Pulmonary artery endothelial cell (primary cell): ENCODE measurements at places on chromosomes 6 and 20.

- no peak for DNase-seq
Measured at GRCh38 chr20:662277-663192, 9.5 kb upstream of the SRXN1 start.

GRCh38 chr6:21281366-21281765 lies 312.2 kb upstream of the SOX4 start:
- DNase-seq = no peak

DNA sequence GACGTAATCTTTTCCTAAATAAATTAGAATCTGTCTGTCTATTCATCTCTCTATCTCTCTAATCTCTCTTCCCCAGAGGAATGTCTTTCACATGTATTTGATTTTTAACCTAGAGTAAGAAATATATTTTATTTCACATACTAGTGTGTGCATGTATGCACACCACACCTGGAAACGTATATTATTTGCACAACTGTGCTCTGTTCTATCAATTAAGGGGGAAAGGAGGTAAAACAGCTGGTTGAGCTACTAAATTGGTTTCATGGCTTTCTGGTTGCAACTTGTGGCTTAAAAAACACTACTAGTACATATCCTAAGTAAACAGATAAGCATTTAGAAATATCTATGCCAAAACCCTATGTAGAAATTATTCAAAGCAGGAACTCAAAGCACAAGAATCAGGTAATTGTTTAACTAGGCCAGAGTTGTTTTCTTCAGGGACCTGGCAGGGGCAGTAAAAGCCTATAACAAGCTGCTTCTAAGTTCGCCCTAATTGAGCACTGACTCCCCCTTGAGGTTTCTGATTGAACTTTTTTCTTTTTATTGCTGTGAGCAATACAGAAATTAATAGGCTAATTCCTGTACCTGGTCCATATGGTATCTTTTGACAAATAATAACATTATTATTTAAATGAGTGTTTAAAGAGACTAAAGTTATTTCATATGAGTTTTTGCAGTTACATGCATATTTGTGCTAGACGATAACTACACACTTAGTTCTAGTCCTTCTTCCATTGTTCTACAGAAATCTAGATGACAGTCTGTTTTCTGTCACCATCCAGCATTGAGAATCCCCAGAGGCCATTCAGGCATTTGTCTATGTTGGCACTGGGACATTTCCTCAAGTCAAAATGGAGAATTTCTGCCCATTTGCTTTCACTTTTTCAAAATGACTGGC lies 88.6 kb downstream of the MCHR2 start:
- DNase-seq = no peak

DNA sequence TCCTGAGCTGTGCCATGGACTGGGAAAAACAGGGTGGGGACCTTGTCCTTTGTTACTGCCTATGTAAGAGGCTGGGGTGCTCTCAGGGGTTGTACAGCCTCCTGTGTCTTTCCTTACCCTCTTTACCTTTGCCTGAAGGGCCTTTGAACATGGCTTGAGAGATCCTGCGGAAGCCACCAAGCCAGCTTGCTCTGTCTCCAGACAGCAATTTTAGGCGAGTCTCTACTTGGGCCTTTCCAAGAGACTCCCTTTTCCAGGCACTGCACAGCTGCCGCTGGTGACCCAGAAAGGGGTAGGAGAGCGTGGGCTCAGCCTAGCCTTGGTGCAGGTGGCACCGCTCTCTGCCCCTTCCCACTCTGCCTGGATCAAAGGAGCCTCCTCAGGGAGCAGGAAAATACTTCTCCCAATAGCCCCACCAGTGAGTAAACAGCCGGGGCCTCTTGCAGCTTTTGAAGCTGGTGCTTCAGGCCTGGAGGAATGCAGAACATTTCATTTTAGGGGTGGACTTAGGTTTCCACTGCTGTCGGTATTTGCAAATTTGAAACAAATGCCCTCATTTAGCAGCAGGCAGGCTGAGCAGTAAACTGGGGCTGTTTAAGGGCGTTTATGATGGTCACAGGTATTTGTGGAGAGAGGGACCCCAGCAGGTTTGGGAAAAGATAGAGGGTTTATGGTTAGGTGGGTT lies 13.9 kb downstream of the PTK7 start:
- no peak for DNase-seq

- no peak for DNase-seq
Measured at GRCh38 chr6:41147917-41148316, 6.2 kb downstream of the TREML1 start.

DNA sequence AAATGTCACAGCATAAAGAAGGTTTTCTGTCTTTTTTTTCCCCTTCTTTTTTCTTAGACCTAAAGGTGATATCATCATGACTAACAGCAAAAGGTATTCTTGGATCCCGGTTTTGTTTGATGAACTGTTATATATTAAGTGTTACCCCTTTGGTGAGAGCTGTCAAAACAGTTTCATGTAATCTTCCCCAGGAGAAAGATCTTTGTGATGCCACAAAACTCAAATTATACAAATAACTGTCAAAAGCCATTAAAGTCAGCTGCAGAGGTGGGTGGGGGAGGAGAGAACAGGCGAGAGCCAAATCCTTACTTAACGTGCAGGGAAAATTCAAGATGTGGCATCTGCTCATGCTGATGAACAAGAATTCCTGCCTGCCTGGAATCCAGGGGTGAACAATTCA lies 258.2 kb downstream of the BMP7 start:
- no peak for DNase-seq

DNA sequence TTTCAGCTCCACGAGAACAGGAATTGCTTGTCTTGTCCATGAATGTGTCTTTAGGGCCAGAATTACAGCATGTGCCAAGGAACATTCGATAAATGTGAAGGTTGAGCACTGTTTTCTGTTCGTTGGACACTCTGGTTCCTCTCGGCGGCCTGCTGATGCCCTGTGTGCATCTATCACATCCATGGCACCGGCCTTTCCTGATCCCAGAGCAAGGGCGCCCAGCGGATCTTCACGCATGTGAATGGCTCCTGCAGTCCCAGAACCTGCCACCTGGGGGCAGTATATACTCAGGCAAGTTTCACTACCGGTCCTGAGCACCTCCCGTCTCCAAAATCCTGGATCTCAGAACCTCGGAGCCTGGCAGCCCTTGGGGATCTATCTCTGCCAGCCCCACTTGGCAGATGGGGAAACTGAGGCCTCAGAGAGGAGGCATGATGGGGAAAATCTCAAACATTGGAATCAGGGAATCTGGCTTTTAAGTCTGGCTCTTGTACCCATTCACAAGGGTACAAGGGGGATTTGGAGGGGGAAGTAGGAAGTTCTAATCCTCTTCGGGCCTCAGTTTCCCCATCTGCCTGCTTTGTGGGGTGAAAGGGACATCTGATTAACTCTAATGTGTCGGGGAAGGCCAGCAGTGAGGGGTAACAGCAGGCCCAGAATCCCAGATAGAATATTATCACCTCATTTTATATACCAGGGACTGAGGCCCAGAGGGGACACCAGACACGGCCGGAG lies 4.3 kb upstream of the CEBPB start:
- DNase-seq = no peak
